ENCODE measurements at places on chromosomes 7 and 10.

GRCh38 chr10:44811072-44811471 is 100.1 kb upstream of the TMEM72 start:
- DNase-seq: no peak

- no peak for DNase-seq
Measured at GRCh38 chr10:100729862-100730724, 15.3 kb upstream of the PAX2 start.

DNA sequence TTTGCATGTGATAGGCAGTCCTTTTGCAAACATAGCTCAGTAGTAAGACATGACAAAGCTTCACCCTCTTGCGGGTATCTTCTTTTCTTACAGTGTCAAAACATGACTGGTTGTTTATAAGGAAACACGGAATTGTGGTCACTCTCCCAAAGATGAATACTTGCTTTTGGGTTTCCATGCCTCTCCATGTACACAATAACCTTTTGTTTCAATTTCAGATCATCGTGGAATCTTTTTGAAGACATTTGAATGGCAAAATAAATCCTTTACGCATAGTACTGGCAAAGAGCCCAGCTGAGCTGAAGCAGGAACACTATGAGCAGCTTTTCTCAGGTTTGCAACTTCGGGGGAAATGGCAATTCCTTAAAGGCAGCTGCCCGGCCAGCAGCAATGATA is 156.8 kb upstream of the FRMD4A start:
- DNase-seq: no peak

GRCh38 chr7:68246189-68246633 is 1249.6 kb downstream of the TYW1 start:
- no peak for DNase-seq

- no peak for DNase-seq
Measured at GRCh38 chr10:71963351-71964097, 671 bp upstream of the CHST3 start.

Data from activated gamma-delta T cell treated with Interleukin-2 at 50 U/mL for 16 hours (primary cell).